ENCODE measurements at places on chromosomes 3 and 15.

DNA sequence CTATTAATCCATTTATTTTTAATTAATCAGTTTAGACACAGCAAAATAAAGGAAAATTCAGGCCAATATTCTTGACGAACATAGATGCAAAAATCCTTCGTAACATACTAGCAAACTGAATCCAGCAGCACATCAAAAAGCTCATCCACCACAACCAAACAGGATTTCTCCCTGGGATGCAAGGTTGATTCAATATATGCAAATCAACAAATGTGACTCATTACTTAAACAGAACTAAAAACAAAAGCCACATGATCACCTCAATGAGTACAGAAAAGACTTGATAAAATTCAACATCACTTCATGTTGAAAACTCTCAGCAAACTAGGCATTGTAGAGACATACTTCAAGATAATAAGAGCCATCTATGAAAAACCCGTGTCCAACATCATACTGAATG lies 364.1 kb upstream of the THBS1 start:
- no peak for DNase-seq

- no peak for DNase-seq
These were observed 18.2 kb upstream of the ITGA11 start for GRCh38 chr15:68450192-68450591.

DNA sequence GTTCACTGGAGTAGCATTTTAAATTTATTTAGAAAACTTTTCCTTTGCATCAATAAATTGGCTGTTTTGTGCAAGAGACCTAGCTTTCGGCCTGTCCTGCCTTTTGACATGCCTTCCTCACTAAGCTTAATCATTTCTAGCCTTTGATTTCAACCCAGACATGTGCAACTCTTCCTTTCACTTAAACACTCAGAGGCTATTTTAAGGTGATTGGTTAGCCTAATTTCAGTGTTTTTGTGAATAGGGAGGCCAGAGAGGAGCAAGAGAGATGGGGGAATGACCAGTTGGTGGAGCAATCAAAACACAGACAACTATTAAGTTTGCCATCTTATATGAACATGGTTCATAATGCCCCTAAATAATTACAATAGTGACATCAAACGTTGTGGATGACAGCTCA lies 333.4 kb downstream of the SLC9A9 start:
- no peak for DNase-seq

GRCh38 chr3:182568261-182568660 lies 225.0 kb upstream of the ATP11B start:
- no peak for DNase-seq

- no peak for DNase-seq
These were observed 55.0 kb upstream of the ABHD10 start for GRCh38 chr3:111923806-111924205.

DNA sequence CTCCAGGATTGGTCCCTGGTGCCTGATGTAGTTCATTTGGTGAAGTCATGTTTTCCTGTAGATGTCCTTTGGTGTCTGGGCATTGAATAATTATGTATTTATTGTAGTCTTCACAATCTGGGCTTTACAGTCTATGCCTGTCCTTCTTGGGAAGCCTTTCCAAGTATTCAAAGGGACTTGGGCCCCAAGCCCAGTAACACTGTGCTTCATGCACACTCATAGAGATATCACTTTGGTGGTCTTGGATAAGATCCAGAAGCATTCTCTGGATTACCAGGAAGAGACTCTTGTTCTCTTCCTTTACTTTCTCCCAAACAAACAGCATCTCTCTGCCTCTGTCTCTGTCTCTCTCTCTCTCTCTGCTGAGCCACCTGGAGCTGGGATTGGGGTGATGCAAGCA lies 281.1 kb upstream of the GOLGA6L4 start:
- no peak for DNase-seq

GRCh38 chr3:189630767-189631372 lies 319 bp upstream of the TP63 start:
- DNase-seq: peak; percentile 9

DNA sequence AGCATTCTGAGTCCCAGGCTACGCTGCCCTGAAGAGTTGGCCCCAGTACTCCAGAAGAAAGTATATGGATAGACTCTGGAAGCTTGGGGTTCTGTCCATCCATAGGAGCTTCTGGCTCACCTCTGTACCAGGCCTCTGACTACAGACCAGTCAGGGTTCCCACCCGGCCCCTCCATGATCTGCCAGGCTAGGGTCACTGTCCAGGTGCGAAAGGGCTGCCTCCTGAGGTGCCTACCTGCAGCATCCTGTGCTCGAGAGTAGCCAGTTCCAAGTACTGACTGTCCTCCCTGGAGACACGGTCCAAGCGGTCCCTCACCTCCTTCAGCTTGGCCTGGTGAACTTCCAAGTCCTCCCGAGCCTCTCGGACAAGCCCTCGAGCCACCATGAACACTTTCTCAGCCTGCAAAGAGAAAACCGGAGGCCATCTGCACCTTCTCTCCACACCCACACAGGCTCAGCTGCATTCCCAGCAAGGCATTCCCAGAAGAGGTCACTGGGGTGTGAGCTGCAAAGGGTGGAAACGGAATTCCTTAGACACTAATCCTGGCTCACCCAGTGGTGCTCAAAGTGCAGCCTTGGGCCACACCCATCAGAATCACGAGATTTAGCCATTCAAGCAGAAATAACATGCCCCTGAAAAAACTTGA lies 3.7 kb upstream of the PLXNB1 start:
- no peak for DNase-seq

- DNase-seq: no peak
These were observed 13.9 kb upstream of the PODXL2 start for GRCh38 chr3:127614928-127615589.

DNA sequence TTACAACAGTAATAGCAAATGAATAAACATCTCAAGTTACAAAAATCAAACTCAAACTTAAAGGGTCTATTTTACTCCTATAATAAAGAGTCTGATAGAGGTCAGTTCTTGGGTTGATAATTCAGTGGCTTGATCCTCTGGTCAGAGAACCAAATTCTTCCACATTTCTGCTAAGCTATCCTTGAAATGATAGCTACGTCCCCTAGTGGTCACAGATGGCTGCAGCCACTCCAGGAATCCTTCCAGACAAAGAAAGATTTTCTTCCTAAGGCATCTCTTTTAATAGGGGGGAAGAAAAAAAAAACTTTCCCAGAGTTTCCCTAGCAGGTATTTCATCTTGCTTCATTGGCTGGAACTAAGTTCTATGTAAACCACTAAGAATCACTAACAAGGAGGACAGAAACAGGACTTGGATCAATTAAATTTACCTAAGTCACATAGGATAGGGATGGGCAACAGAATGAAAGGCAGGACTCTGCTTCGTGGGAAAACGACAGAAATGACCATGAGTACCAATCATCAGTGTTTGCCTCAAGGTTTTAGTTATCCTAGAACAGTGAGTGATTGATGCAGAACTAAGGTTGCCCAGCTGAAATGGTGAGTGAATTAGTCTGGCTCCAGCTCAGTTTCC lies 160.7 kb downstream of the STAC start:
- DNase-seq: peak; percentile 6

DNA sequence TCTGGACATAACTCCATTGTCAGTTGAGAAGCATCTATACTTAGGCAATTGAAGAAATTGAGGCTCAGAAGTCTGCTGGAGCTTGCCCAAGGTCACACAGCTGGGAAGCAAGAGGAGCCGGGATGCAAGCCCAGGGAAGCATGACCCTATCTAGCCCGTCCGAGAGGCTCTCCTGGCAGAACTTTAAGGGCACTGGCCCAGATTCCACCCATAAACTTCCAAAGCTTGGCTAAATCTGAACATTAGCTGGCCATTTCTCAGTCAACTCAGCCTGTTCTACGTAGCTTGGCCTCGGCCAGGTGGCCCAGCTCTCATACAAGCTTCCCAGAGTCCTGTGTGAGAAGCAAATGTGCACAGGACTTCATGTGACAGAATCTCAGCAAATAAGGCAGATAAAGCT lies 75.8 kb downstream of the LRIG1 start:
- DNase-seq: no peak

- no peak for DNase-seq
These were observed 133.2 kb upstream of the LRTM1 start for GRCh38 chr3:55060896-55061719.

- no peak for DNase-seq
These were observed 592 bp downstream of the RASGRF1 start for GRCh38 chr15:79089890-79090486.

DNA sequence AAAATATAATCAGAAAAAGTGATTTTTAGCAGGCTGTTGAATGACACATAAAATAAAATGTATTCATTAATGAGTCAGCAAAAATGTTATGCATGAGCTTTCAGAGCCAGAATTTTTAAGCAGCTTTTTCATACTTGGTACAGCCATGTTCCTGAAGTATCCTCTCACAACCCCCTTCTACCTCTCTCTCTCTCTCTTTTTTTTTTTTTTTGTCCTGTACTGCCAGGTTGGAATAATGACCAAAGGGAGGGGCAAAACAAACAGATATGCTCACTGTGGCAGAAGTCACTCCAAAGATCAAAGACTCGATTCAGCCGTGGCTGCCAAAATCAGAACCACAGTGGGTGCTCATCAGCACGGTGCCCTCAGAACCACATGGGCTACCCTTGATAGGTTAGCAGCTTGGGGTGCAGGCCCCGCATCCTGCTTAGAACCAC lies 383.0 kb downstream of the ZBTB20 start:
- DNase-seq: no peak

GRCh38 chr3:52451237-52452083 lies 2.4 kb downstream of the TNNC1 start:
- no peak for DNase-seq

- no peak for DNase-seq
These were observed 262.0 kb downstream of the CGGBP1 start for GRCh38 chr3:87796843-87797185.

GRCh38 chr15:90618330-90619125 lies 88.8 kb downstream of the CRTC3 start:
- DNase-seq: no peak

DNA sequence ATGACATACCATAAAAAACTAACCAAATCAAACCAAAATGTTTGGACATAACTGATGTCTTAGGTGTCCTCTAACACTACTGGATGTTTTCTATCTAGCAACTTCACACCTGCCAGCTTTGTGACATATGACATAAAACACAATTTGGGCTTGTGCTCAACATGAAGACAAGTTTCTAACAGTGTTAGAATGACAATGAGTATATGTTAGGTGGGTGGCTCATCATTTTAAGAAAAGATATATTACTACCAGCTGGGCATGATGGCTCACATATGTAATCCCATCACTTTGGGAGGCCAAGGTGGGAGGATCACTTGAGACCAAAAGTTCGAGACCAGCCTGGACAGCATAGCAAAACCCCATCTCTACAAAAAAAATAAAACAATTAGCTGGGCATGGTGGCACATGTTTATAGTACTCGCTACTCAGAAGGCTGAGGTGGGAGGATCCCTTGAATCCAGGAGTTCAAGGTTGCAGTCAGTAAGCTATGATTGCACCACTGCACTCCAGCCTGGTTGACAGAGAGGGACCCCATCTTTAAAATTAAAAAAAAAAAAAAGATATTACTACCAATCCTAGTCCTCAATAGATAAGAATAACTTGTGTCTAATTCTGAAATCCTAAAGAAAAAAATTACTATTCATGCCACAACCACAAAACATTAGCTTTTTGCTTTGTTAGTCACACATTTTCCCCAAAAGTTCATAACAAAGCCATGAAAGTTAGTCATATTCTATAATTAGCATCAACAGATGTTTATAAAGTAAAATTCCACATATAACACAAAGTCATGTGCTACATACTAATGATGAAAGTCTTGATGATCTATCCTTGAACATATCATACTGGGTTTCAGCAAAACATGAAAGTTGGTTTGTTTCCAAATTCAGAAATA lies 59.9 kb downstream of the LRRFIP2 start:
- DNase-seq: no peak

- DNase-seq: no peak
These were observed 1.7 kb downstream of the RASSF1 start for GRCh38 chr3:50338965-50339364.

GRCh38 chr3:65995030-65995429 lies 43.7 kb downstream of the MAGI1 start:
- no peak for DNase-seq

DNA sequence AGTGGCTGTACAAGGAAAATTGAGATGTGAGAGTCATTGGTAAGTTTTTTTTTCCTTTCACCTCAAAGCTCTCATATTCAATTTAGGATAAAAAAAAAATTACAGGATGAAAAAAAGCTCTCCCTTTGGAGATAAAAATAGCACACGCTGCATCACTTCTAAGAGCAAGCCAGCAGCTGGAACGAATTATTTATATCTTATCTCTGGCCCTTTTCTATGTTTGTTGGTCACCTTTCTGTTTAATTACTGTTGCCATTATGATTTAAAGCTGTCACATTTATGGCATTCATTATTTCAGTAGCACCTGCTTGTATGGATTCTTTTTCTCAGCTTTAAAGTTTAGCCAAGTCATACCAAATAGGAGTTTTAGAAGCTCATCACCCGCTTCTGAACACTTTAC lies 171.6 kb upstream of the PDZRN3 start:
- no peak for DNase-seq

- no peak for DNase-seq
These were observed 32.8 kb downstream of the THSD4 start for GRCh38 chr15:71148048-71148447.

- DNase-seq: no peak
These were observed 2.4 kb upstream of the ADAMTSL3 start for GRCh38 chr15:83651541-83651940.

All from H54 (cell line).